ENCODE measurements at places on chromosomes 2 and 18.

GRCh38 chr2:62785810-62786597, 80.5 kb downstream of the EHBP1 start:
- no peak for DNase-seq

DNA sequence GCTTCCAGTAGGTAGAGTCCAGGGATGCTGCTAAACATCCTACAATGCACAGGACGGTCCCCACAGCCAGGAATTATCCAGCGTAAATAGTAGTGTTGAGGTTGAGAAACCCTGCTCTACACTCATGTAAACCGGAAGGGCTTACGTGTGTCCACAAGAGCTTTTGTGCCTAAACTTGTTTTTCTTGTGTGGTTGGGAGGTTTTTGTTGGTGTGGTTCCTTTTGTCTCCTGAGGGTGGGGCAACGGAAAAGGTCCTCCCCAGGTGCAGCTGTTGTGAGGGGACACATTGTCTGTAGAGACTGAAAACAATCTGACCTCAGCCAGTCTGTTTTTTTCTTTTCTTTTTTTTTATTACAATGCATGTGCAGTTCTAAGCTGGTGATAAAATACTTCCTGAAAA, 72.7 kb upstream of the MGAT5 start:
- peak; percentile 22 for DNase-seq

GRCh38 chr2:228827056-228827700, 443.9 kb downstream of the PID1 start:
- no peak for DNase-seq

- DNase-seq, result no peak
Measured at GRCh38 chr2:121173112-121173511, 111.9 kb downstream of the TFCP2L1 start.

GRCh38 chr2:141392517-141393213, 738.2 kb downstream of the LRP1B start:
- DNase-seq, result no peak

DNA sequence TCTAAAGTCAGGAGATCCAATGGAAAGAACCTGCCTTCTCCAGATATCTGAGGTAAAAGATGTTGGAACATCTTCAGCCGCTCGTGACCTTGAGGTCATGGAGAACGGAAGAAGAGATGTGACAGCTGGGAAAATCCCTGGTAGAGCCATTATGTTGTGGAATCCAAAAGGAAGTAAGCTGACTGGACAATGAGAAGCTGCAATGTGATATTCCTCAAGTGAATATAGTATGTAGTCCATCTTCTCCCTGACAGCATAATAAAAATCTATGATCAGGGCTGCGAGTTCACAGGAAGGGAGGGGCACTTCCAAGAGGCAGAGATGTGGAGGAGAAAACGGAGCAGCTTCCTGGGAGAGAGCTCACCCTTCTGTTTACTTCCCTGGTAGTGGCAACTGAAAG, 201.0 kb upstream of the SP5 start:
- no peak for DNase-seq

DNA sequence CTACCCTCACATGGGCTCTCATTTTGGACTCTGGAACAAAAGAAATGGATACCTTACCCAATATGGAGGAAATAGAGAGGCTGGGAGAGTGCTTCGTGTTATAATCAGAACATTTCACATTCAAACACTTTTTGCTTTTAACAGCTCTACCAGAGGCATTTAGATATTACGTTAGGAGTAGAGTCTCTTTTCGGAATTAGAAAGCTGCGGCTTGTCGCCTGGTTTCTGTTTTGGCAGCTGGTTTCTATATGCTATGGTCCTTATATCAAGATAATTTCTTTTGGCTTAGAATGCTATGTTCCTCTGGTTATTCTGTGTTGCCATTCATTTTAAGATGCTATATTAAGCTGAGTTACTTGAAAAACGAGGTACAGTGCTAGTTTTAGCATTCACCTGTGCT, 392.8 kb upstream of the GALNT5 start:
- no peak for DNase-seq

- no peak for DNase-seq
Measured at GRCh38 chr18:53883771-53884170, 340.7 kb downstream of the MBD2 start.

GRCh38 chr2:67879586-67880290, 183.1 kb downstream of the C1D start:
- DNase-seq, result no peak

DNA sequence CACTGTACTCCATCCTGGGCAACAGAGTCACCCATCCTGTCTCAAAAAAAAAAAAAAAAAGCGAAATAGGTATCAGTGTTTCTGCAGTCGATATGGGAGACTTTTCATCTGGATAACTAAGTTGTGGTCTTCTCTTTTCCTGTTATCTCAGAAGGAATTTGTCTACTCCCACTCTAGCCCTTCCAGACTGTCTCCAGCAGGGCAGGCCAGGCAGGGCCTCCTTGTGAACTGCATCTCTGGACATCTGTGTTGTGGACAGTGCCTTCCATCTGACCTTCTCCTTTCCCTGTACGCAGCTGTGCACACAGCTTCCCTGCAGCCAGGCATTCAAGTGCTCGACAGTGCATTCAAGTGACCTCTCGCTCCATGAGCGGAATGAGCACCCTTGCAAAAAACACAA, 110.2 kb downstream of the CABLES1 start:
- no peak for DNase-seq

GRCh38 chr18:33906046-33906445, 318.7 kb downstream of the NOL4 start:
- DNase-seq, result no peak

DNA sequence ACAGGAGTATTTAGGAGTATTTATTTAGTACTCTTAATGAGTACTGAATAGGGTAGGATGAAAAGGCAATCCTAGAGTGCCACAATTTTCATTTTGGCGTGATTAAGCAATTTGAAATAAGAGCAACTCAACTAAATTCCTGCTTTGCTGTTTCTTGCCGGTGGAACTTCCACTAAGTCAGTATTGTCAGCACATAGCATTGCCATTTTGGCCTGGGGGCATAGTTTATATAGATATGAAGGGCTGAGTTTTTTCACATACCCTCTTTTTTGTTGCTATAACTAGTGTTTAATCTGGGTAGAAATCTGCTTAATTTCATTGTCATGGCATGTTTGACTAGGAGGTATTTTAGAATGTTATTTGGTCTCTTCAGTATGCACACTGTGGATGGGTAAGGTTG, 1.9 kb downstream of the GTF2A1L start:
- no peak for DNase-seq

DNA sequence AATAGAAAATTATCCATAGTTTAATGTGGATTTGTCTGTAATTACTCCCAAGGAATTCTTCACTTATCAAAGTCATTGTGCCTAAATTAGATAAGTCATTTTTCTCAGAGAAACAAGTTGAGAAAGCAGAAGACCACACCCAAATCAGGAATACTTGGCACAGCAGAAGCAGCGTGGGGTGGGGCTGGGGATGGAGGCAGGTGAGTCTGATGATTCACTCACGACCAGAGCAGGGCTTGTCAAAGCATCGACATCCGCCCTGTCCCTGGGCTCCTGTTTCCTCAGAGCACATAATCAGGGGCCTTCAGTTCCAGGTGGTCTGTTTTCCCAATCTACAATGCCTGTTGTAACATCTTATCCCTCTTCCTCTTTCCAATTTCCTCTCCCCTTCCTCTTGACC, 31.5 kb upstream of the COLEC12 start:
- no peak for DNase-seq

- no peak for DNase-seq
Measured at GRCh38 chr18:55421308-55421614, 166.7 kb downstream of the TCF4 start.

- DNase-seq, result no peak
Measured at GRCh38 chr2:44723921-44724320, 217.6 kb upstream of the SIX3 start.

GRCh38 chr18:8610459-8610851, 1.2 kb downstream of the RAB12 start:
- DNase-seq, result peak; percentile 30

GRCh38 chr2:7025082-7025481, 107.9 kb downstream of the RNF144A start:
- no peak for DNase-seq

- no peak for DNase-seq
Measured at GRCh38 chr2:57141269-57141668, 905.3 kb upstream of the VRK2 start.

GRCh38 chr18:10015941-10016819, 102.4 kb downstream of the VAPA start:
- DNase-seq, result no peak

- peak; percentile 78 for DNase-seq
Measured at GRCh38 chr2:45778720-45779171, 127.3 kb downstream of the PRKCE start.

- peak; percentile 34 for DNase-seq
Measured at GRCh38 chr18:74796841-74797576, 199.3 kb downstream of the ZNF407 start.

GRCh38 chr2:149715005-149715592, 127.5 kb upstream of the MMADHC start:
- DNase-seq, result peak; percentile 9
